A549 treated with Mapracorat at 1 μM for 4 hours (cell line): ENCODE measurements at places on chromosomes 5 and 9. TPM values are rescaled to one million over a fixed set of nuclear protein-coding genes. Genes with fewer than 3 reads are reported as not detected.

PCDHA3 gene
- 0.71 to 1.1 TPM (median 0.99 TPM) in 5 replicates for total RNA-seq

SPATA31C1 gene
- not detected in 5 replicates for total RNA-seq

ARSB gene
- total RNA-seq = 7.7 to 9.0 TPM (median 8.8 TPM) in 5 replicates

STPG3 gene
- total RNA-seq = not detected in 5 replicates

SAXO1 gene
- not detected in 5 replicates for total RNA-seq

OXCT1 gene
- total RNA-seq = 2.5 to 3.7 TPM (median 2.9 TPM) in 5 replicates

SPINK1 gene
- total RNA-seq = 0.43 to 1.9 TPM (median 1.4 TPM) in 4 of 5 replicates, not detected in the other
